GM23248 (cell line): ENCODE measurements at places on chromosomes 3 and 15. TPM values are rescaled to one million over a fixed set of nuclear protein-coding genes. Genes with fewer than 3 reads are reported as not detected.
A peak's percentile ranks its signal among the peaks of the same experiment; 100 is the strongest.

Gene TEX55
- not detected in 2 replicates for total RNA-seq

Gene REC114
- total RNA-seq = not detected in 2 replicates

DNA sequence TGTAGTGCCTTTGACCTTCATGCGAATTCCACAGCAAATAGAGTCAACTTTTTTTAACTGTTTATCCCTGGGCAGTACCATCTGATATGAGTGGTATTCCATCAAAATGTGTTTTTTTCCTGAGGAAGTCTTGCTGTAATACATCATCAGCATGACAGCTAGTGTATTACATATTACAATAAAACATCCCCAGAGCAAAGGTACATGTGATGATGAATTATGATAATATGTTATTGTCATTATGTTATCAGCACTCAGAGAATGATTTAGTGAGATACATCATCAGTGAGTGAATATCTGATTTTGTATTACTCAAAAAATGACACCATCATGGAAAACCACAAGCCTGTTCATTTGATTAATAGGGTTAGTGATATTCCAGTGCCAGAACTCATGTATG, 69.7 kb upstream of the ARL6 start:
- no peak for DNase-seq

DNA sequence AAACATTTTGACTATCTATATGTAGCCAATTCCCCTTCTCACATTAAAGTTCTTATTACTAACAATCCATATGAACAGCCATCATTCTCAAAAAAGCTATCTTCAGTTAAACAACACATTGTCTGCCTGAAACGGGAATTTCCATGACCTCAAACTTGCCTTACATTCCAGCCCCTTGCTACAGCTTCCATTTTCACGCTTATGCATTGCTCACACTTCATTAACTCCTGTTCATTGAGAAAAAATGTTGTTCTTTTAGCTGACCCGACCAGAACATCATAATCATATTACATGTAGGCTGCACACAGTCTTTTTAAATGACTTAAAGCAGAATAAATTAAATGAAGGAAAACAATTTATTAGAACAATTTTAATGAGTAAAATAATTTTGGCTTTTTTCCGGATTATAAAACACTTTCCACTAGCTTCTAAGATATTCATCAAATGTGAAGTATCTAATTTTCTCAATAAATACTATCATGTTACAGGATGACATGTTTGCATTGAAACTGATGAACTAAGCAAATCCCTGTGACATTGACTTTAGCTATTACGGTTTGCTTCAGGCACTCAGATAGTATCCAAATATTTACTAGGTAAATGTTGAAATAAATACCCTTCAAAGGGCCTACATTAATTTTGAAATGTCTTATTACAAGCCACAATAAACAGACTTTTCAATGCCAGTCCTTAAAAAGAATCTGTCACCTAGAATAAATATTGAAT, 49.9 kb downstream of the P3H2 start:
- DNase-seq = no peak

DNA sequence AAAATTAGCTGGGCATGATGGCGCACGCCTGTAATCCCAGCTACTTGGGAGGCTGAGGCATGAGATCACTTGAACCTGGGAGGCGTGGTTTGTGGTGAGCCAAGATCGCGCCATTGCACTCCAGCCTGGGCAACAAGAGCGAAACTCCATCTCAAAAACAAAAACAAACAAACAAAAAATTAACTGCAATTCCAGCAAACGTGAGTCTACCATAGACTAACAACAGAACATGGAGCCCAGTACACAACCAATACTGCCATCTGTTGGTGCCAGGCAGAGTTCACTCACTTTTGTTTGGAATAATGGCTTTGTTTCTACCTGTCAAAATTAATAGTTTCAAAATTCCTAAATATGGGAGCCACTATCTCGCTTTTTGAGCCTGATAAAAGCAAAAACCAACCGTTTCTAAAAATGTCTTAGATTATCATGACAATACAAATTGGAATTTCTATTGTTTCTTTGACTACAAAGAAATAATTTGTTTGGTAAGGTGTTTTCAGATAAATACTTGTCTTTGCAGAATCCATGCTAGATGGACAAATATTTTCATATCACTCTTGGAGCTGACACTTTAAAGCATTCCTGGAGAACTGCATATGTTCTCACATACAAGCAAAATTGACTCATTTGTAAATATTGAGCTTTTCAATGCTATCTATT, 45.0 kb downstream of the GPR176 start:
- DNase-seq = peak; percentile 50

- DNase-seq = peak; percentile 90
These were observed at the start of the genes SNRPN and SNURF for GRCh38 chr15:24954783-24955530. TSS of gene SNRPN (plus strand) at chr15:24954987. CDS start at chr15:24974454, 19,467 bp downstream. TSS of gene SNURF (plus strand) at chr15:24954987. CDS start at chr15:24955049, 62 bp downstream.

DNA sequence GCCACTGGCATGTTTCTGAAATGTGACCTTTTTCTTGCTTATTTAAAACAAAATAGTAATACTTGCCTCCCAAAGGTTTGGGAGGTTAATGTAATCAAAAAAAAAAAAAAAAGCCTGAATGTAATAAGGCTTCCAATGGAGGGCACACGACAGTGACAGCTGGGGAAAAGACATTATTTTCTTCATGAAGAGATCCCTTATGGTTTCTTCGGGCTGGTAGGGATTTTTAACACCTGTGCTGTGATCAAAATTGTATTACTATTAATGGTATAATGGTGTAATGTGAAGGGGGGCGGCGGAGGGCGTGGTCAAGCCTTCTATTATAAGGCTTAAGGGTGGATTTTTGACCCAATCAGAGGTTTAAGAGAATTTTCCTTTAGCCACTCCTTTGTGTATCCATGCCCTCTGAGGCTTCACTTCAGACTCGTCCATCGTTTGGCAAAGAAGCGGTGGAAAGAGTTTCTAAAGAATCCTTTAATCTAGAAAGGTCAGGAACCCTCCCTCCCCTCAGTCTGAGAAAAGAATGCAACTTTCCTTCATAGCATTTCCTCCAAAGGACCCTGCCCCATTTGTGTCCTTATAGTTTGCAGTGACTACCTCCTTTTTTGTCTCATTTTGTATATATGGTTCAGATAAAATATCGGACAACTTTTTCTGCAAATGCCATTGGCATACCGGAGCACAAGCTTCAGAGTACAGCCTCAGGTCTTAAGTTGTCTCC, 89.5 kb upstream of the CHD2 start:
- peak; percentile 12 for DNase-seq

DNA sequence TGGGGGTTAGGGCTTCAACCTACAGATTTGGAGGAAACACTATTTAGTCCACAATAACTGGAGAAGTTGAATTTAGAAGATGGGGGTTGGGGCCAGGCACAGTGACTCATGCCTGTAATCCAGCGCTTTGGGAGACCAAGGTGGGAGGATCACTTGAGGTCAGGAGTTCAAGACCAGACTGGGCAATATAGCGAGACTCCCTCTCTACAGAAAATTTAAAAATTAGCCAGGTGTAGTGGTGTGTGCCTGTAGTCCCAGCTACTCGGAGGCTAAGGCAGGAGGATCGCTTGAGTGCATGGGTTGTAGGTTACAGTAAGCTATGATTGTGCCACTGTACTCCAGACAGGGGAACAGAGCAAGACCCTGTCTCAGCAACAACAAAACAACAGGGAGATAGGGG, 5.0 kb upstream of the DYNLT2B start:
- no peak for DNase-seq

GRCh38 chr15:56124391-56124790, 119.3 kb downstream of the RFX7 start:
- no peak for DNase-seq

DNA sequence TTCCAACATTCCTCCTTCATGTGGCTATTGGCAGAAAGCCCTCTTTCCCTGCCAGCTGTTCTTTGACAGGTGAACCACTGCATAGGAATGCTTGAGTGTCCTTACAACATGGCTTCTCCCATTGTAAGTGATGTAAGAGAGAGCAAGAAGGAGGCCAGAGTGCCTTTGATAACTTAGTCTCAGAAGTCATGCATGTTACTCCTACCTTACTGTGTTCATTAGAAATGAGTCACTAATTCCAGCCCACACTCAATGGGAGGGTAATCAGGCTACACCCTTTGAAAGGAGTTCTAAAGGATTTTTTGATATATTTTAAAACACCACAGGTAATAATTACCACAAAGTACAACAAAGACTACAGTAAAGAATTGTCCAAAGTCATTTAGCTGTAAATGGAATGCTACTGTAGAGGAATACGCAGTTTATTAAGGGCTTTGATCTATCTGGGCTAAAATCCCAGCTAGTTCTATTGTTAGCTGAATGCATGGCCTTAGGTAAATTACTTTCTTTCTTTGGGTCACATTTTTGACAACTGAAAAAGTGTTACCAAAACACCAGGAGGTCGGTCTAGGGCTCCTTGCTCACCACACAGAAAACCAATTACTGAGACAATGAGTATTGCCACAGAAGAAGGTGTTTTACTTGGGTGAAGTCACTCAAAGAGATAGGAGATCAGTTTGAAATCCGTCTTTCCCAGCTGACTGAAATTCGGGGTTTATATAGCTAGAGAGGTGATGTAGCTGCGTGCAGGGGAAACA, 154.9 kb downstream of the GRM7 start:
- no peak for DNase-seq
